Cortex of kidney (tissue), 1 donor: ENCODE measurements at places on chromosomes 12 and 14.

DNA sequence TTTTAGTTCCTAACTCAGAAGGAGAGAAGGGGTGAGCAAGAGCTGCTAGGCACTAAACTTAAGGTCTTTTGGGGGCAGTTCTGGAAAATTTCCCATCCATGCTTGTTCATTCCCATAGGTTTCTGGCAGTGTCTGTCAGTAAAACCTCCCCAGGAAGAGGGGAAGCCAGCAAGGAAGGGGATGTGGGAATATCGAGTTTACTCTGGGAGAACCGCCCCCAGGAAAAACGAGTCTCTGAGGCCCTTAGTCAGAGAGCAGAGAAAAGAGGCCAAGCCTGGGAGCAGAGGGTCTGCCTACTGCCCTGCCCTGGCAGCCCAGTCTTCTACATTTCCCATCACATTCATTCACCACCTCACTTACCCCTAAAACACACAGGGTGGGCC lies 55.9 kb downstream of the TMCC3 start:
- DNase-seq, result no peak

- no peak for DNase-seq
Observed at GRCh38 chr14:104580961-104581360, 1.4 kb downstream of the C14orf180 start.

DNA sequence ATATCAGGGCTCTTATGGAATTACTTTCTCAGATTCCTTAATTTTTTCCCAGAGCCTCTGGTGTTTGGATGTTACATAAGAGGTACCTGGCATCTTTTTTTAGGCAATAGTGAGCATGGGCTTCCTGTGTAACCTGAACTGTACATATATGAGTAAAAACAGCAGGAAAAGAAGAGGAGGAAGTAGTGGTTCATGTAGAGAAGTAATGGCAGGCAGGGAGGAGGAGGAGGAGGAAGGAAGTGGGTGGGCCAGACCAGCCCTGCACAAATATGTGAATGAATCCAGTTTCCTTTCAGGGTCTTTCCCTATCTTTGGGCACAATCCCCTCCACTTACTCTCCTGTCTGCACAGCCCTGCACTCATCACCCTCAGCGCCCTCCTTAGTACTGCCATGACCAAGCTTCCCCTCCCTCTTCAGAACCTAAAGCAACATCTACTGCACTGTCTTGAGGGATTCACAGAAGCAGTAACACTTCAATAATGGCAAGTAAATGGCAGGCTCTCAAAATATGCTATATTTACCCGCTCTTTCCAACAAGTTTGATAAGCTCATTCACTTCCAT lies 40.9 kb upstream of the GSG1 start:
- no peak for DNase-seq

- DNase-seq, result no peak
Observed at GRCh38 chr14:72142328-72142727, 210.1 kb downstream of the RGS6 start.

DNA sequence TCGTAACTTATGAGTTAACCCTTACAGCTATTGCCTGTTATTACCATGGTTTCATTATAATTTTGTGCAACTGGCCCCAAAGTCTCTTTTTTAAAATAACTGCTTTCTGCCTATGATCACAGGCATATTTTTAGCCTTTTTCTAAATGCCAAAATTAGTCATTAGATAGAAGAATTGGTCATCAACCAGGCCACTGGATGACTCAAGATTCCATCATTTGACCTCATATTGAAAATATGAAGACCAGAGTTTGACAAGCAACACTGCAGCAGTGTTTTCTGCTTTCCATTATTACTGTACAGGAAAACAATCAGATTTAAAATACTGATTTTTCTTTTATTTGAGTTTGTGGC lies 54.7 kb upstream of the OTOGL start:
- DNase-seq, result no peak

DNA sequence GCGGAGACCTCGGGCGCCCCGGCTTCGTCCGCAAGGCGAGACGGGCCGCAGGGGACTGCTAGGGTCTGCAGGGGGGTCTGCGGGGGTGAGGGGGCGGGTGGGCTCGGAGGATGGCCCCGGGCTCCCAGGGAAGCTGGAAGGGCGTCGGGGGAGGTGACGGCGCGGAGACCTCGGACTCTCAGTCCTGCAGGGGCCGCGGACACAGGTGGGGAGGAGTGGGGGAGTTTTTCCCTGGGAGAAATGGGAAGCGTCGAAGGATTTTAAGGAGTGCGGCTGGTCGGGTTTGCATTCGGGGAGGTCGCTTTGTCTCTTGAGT lies 25.9 kb downstream of the ZBTB42 start:
- DNase-seq, result no peak

- DNase-seq, result no peak
Observed at GRCh38 chr12:30041096-30041495, 257.4 kb upstream of the TMTC1 start.

DNA sequence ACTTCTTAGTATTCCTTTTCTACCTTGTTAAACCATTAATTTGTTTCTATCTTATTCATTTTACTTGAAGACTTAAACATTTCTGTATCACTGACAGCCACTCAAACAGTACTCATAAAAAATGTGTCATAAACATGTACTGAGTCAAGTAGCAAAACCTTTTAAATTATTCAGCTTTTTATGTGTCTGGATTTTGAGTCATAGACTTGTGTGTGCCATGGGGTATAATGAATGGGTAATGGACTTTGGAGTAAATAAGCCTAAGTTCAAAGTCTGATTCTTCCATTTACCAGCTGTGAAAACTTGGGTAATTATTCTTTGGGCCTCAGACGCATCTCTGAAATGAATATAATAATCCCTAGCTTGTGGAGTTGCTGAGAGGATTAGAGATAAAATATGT lies 199.0 kb downstream of the RAD51B start:
- no peak for DNase-seq

GRCh38 chr12:108612788-108613282 lies 15.0 kb upstream of the TMEM119 start:
- no peak for DNase-seq

DNA sequence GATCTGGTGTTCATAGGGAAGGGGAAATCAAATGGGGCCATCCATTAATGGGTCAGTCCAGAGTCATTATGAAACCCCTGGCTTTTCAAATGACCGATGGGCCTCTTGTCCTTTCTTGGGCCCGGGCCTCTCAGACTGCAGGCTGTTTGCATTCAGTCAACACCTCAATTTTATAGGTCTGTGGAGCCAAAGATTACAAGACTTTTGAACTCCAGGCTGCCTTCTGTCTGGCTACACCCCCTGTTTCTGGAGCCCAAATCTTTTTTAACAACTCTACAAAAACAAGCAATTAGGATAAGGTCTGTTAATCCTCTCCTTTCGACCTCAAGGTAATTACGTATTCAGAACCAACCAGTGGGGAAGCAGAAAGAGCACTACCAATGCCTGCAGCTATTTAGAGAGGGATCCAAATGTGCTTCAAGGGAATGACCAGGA lies 35.6 kb downstream of the DUSP6 start:
- DNase-seq, result no peak

DNA sequence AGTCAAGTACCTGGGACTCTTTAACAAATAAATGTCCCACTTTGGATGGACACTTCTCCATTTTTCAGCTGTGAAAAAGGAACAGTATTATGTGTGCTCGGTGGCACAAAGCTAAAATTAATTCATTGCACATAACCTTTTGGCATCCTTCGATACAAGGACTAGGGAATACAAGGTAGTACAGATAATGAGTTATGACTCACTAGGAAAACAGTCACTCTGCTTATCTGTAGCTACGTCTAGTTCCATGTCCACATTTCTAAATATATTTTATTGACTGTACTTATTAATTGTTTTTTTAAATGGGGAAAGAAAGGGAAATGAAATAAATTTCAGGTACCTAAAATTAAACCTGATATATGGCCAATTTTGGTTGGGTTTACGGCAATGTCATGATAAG lies 35.2 kb upstream of the RIC8B start:
- DNase-seq, result no peak

GRCh38 chr14:29039171-29039570 lies 272.6 kb downstream of the FOXG1 start:
- no peak for DNase-seq

- no peak for DNase-seq
Observed at GRCh38 chr12:7612851-7613250, 52.9 kb downstream of the APOBEC1 start.

DNA sequence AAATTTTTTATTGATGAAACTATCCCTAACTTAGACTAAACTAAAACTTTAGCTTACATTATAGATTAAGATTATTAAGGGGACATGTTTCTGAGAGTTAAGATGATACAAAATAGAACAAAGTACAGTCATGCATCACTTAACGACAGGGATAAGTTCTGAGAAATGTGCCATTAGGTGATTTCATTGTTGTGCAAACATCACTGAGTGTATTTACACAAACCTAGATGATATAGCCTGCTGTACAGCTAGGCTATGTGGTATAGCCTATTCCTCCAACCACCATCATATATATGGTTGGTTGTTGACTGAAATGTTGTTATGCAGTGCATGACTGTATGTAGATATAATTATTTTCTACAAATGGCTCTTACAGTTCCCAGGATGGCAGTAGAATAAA lies 46.5 kb downstream of the ATP6V1D start:
- no peak for DNase-seq

GRCh38 chr12:58301730-58302122 lies 360.4 kb downstream of the ATP23 start:
- no peak for DNase-seq

DNA sequence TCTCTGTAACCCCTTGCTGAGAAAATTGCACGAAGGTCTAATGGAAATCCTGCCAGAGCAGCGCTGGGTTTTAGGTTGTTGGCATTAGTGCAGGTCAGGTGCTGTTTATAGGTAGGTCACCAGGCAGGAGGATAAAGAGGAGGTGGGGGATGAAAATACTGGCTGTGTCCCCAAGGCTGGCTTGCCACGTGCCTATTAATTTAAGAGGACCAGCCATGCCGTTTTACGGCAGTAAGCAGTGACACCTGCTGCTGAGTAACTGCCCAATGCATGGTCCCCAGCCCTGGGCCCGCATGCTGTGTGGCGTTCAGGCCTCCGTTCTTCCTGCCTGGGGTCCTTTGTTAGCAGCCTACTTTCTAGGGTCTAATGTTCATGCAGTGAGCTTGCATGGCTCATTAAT lies 67.2 kb downstream of the WDR20 start:
- no peak for DNase-seq

- no peak for DNase-seq
Observed at GRCh38 chr12:104514092-104514810, 57.5 kb downstream of the CHST11 start.

GRCh38 chr12:46049665-46050064 lies 59.3 kb upstream of the SCAF11 start:
- no peak for DNase-seq

GRCh38 chr14:75781096-75781495 lies 120.0 kb downstream of the TTLL5 start:
- no peak for DNase-seq

DNA sequence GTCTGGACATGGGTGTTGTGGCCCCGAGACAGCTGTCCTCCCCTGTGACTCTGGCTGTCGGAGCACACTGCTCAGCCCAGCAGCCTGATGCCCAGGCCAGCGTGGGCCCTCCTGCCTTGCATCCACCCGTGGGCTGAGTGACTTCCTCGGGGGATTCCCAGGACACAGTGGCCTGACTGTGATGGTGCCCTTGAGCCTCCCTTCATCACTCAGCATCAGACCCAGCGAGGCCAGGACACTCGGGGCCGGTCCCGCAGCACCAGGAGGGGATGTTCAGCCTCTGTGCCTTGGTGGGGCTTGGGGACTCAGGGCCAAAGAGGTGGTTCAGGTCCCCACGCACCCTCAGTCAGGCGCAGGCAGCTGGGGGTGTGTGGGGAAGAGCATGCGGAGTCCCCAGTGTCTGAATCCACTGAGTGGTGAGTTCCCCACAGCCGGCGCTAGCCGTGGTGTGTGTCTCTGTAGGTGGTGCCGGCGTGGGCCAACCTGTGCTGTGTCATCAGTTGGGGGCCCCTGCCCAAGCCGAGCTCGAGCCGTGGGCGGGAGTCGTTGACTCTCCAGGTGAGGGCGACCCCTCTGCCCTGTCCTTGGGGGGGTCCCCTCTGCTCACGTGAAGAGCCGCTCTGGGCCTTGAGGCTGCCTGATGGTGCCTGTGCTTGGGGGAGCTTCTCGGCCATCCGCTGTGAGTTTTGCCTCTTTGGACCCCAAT lies 185.8 kb downstream of the ADGRD1 start:
- DNase-seq, result no peak

GRCh38 chr12:13836099-13836498 lies 145.3 kb downstream of the GRIN2B start:
- DNase-seq, result no peak

- DNase-seq, result no peak
Observed at GRCh38 chr12:92098594-92099380, 46.9 kb downstream of the BTG1 start.

DNA sequence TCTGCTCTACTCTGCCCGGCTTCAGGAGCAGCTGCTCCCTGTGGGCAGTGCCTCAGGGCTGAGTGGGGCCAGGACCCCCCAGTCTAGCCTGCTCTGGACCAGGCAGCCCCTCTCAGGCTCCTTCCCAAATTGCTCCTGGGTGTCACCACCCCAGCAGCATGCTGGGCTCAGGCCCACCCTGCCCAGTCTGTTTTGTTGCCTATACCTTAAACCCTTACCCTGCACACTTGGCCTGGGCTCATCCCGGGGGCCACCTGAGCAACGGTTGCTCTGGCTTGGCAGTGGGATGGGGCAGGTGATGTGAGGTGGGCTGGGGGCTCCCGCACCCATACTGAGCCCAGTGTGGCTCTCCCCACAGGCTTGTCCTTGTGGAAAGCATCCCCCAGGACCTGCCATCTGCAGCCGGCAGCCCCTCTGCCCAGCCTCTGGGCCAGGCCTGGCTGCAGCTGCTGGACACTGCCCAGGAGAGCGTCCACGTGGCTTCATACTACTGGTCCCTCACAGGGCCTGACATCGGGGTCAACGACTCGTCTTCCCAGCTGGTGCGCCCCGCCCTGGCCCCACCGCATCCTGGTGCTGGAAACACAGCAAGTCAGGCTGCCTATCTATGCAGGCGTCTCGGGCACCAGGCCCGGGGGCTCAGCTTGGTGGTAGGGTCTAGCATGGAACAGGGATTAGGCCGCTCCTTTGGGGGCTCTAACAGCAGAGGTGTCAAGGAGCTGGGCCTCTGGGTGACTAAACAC lies 3.9 kb downstream of the PLD4 start:
- no peak for DNase-seq

GRCh38 chr14:100580316-100581227 lies 6.6 kb downstream of the BEGAIN start:
- DNase-seq, result no peak

GRCh38 chr14:106107703-106108102 lies 581.3 kb downstream of the TMEM121 start:
- DNase-seq, result no peak

DNA sequence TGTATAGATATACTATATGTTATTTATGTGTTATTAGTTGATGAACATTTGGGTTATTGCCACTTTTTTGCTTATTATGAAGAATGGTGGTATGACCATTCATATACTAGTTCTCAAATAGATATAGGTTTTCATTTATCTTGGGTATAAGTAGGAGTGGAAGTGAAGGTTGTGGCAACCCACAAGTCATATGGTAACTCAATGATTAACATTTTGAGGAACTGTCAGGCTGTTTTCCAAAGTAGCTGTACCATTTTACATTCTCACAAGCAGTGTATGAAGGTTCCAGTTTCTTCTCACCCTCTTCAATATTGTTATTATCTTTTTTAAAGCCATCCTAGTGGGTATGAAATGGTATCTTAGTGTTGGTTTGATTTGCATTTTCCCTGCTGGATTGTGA lies 19.0 kb upstream of the MSRB3 start:
- DNase-seq, result no peak

GRCh38 chr14:100131181-100131580 lies 28.3 kb downstream of the DEGS2 start:
- no peak for DNase-seq
